ENCODE measurements at places on chromosomes 13 and 19.
A peak's percentile ranks its signal among the peaks of the same experiment; 100 is the strongest.

GRCh38 chr13:23642110-23642509, 71.9 kb downstream of the TNFRSF19 start:
- DNase-seq = no peak

DNA sequence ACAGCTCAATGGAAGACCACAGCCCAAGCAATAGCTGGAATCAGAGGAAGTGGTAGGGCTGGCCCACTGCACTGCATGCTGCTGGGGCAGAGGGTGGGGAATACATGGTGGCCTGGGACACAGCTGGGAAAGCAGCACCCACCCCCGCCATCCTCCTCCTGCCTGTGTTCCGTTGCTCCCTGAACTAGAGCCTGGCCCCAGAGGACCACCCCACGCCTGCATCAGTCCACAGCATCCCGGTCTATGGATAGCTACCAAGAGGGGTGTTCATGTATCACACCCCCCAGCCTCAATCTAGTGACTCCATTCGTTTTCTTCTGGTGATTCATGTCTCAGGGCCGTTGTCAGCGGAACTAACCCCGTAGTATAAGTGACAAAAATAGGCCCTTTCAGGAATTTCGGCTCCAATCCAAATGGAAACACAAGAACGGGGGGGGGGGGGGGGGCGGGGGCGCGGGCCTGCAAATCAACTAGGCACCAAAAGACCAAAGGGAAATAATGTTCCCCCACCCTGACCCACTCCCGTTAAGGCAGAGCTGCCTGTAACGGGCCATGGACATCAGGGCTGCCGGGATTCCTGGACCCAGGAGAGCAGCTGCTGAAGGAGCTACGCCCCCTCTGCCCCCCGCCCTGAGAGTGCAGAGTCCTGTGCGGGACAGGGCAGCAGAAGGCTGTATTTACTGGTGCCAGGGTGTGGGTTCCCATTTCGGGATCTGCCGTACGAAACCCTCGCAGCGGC, 18.9 kb upstream of the EPHX3 start:
- peak; percentile 76 for DNase-seq

GRCh38 chr13:81139987-81140386, 799.1 kb upstream of the SPRY2 start:
- DNase-seq = no peak

DNA sequence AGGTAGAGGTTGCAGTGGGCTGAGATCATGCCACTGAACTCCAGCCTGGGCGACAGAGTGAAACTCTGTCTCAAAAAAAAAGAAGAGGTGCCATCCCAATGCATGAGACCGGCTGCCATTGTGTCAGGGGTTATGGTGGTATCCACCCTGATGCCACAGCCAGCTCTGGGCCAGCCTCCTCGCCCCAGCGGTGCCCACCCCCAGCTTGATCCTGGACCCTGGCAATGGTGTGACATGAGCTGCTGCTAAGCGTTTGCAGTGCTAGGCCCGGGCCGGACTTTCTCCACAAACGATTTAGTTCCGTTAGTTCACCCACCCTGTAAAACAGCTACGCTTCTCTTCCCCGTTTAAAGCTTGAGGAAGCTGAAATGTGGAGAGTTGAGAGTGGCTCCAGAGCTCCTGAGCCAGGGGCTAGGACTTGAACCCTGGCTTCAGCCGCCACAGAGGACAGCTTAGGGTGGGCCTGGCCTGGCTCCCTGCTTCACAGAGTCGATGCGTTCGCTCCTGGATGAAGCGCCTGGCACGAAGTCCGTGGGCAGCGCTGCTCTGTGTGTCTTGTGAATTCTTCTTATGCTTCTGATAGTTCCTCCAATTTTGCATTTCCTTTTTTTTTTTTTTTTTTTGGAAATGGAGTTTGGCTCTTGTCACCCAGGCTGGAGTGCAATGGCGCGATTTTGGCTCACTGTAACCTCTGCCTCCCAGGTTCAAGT, 25.5 kb downstream of the NKPD1 start:
- DNase-seq = no peak

- DNase-seq = no peak
Measured at GRCh38 chr19:44576843-44577565, 36.4 kb upstream of the IGSF23 start.

- DNase-seq = no peak
Measured at GRCh38 chr19:5953680-5954213, 24.2 kb downstream of the RANBP3 start.

GRCh38 chr19:41480336-41480735, 37.4 kb downstream of the ERICH4 start:
- no peak for DNase-seq

GRCh38 chr13:102763741-102764140, 9.8 kb downstream of the TEX30 start:
- no peak for DNase-seq

GRCh38 chr13:44155422-44156293, 218.0 kb upstream of the SERP2 start:
- peak; percentile 87 for DNase-seq

DNA sequence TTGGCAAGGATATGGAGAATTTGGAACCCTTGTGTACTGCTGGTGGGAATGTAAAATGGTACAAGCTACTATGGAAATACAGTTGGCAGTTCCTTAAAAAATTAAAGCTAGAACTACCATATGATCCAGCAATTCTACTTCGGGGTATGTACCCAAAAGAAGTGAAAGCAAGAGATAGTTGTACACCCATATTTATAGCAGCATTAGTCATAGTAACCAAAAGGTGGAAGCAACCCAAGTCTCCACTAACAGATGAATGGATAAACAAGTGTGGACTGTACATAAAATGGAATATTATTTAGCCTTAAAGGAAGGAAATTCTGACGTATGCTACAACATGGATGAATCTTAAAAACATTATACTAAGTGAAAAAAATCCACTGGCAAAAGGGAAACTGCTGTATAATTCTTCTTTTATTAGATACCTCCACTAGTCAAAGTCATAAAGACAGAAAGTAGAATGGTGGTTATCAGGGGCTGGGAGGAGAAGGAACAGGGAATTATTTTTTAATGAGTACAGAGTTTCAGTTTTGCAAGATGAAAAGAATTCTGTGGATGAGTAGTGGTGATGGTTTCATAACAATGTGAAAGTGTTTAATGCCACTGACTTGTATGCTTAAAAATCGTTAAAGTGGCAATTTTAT, 141.6 kb downstream of the RXFP2 start:
- no peak for DNase-seq

GRCh38 chr19:4075373-4075772, 8.7 kb upstream of the ZBTB7A start:
- no peak for DNase-seq

- DNase-seq = no peak
Measured at GRCh38 chr13:43110036-43110435, 86.7 kb downstream of the DNAJC15 start.

GRCh38 chr13:48096670-48097069, 1.8 kb upstream of the MED4 start:
- no peak for DNase-seq
